ENCODE measurements at places on chromosomes 4 and X. TPM values are rescaled to one million over a fixed set of nuclear protein-coding genes. Genes with fewer than 3 reads are reported as not detected.

Gene STAP1
- not detected for total RNA-seq

Gene SRPX2
- 4.1 TPM for total RNA-seq

Gene SUPT20HL1
- not detected for total RNA-seq

Gene SMIM10L2A
- total RNA-seq: 0.80 TPM
